ENCODE measurements at places on chromosomes 6 and 20.
A peak's percentile ranks its signal among the peaks of the same experiment; 100 is the strongest.

DNA sequence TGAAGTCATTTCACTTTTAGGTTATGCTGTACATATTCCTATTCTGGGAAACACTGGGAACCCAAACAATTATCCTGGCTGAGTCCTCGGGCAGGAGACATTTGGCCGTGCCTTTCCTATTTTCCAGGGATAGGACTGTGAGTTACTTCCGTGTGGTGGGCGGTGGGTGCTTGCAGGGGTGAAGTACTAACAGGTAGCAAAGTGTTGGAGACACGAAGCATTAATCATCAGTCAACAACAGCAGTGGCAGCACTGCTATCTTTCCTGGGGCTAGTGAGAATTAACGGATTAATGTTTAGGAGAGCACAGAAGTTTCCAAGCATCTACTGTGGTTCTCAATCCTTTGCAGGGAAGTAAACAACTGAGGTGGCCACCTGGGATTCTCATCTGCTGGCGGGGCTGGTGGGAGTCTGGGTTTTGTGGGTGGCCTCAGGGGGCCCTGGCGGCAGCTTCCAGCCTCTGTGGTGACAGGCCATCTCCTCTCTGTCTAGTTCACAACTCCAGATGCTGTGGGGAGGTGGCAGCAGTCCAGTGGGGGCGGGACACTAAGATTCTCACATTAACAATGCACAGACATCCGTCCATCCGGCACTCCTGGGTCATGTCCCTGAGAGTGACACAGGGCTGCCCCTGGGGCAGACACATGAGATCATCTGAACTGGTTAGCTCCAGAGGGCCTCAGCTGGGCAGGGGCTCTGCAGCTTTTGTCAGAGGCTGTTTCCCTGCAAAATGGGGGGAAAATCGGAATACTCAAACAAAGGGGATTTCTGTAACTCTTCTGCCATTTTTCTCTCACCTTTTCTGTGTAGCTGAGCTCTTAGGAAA lies 90.9 kb downstream of the GJA10 start:
- DNase-seq: no peak

- no peak for DNase-seq
Observed at GRCh38 chr20:33789109-33789857, 21.9 kb upstream of the CHMP4B start.

- DNase-seq: no peak
Observed at GRCh38 chr20:29427201-29428060, 1830.0 kb upstream of the DEFB115 start.

DNA sequence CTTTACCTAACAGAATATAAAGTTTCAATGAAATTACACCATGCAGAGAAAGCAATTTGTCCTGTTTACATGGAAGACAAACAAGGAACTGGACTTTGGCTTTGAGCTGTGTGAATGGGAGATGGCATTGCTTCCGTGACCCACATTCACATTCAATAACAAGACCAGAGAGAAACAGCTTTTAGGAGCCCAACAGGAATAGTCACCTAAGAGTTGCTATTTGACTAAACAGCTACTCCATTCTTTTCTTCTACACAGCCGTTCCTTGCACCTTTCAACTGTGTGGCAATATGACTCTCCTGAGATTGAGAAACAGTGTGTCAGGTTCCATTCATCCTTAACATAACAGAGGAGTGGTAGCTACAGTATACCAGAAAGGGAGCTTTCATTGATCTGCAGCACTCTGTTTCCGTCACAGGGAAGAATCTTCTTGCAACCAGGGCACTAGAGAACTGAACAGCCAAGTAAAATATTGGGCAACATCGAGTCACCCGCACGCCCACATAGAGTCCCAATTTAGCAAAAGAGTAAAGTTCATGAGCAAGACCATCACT lies 355.1 kb downstream of the HAO1 start:
- no peak for DNase-seq

DNA sequence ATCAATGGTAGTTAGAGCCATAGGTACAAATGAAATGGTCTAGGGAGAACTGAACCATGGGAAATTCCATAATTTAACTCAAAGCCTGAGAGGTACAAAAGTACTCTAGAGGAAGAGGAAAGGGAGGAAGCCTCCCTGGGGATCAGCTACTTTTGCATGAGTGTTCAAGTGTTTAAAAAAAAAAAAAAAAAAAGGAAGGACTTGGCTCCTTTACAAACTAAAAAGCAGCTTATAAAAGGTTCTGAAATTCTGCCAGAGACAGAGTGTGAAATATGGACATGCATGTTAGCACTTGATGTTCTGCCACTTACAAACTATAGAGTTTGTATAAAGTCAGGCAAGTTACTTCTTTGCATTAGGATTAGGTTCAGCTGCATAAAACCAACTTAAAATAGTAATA lies 290.0 kb downstream of the TBC1D7 start:
- DNase-seq: no peak

GRCh38 chr6:45513213-45513618 lies 135.5 kb upstream of the SUPT3H start:
- DNase-seq: no peak

GRCh38 chr6:82617648-82618047 lies 254.0 kb downstream of the TPBG start:
- DNase-seq: no peak

DNA sequence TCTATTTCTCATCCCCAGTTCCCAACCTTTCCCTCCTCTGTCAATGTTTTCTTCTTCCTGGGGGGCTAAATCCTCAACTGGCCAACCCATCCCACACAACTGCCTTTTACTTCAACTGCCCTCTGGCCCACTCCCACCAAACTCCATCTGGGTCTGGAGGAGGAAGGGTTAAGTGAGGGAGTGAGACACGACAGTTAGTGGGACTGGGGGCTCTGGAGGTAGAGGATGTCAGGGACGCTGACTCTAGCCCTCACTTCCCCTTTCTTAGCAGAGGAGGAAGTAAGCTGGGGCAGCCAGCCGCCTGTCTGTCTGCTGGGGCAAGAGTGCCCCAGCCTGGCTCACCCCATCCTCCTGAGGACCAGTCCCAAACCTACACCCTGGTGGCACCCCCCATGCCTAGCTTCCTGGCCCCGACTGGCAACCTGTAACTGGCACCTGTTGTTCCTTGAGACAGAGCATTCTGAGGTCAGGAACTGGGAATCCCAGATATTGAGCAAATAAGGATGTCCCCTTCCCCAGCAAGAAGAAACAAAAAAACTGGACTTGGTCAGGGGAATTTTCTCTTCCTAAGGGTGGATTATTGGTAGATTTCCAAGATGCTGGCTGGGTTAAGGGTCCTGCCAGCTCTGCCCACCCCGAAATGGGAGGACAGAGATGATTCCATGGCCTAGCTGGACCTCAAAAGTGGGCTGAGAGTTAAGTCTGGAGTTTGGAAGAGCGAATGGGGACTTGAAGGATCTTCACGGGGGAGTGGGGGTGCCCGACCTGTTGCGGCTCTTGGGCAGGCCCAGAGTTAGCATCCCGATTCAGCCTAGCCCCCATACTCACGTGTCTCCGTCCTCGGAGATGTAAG lies 971 bp downstream of the NFKBIE start:
- peak; percentile 58 for DNase-seq

GRCh38 chr20:63158845-63159244 lies 57.1 kb downstream of the YTHDF1 start:
- no peak for DNase-seq

DNA sequence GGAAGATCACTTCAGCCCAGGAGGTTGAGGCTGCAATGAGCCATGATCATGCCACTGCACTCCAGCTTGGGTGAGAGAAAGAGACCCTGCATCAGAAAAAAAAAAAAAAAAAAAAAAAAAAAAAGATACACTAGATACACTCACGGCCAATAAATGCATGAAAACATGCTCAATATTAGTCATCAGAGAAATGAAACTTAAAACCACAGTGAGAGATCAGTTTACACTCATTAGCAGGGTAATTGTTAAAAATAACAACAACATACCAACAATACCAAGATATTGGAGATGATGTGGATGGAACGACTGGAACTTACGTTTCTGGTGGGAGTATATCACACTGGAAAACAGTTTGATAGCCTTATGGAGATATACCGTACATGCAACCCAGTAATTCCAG lies 29.9 kb downstream of the HS3ST5 start:
- DNase-seq: no peak

DNA sequence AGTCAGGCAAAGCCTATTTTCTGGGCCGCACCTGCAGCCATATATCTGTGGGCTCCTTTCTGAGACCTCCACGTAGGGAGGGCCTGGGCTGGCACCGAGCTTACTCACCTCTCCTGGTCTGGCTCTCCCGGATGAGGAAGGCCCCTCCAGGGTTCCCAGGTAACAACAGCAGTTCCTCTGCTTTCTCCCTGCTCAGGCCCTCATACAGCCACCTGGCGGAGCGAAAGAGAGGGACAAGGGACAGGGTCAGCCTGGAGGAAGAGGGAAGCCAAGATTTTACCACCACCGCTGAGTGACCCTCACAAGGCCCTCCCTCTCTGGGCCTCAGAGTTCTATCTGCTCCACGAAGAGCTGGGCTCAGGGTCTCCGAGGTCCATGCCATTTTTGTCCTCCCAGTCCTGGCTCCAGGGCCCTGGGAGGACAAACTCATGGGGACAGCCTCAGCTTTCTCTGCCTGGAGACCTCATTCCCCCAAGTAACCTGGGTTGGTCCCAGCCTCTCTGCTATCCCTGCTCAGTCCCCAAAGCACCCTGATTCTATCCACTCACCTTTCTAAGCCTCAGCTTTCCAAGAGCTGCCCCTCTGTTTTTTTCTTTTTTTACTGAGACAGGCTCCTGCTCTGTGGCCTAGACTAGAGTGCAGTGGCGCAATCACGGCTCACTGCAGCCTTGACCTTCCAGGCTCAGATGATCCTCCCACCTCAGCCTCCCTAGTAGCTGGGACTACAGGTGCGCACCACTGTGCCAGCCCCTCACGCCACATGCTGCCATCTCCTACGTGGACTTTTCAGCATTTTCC lies 13.3 kb downstream of the SLA2 start:
- no peak for DNase-seq

Data from GM18507 (cell line).